ENCODE measurements at places on chromosomes 5 and 9.

GRCh38 chr9:69261636-69262035 lies 63.4 kb upstream of the ENTREP1 start:
- DNase-seq, result no peak

DNA sequence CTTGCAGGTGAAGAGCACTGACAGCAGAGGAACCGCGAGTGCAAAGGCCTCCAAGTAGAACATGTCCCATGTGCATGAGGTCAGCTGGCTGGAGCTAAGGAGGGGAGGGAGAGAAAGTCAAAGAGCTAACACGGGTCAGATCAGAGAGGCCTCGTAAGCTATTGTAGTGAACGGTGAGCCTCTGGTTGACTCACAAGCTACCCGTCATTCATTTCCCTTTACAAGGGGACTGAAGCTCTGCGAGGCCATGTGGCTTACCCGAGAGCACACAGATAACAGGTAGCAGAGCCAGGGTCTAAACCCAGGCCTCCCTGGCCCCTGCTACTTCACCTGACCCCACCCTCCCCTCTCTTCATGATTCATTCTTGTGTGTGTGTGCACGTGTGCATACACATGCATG lies 152.7 kb upstream of the ADRA1B start:
- DNase-seq, result no peak

- DNase-seq, result peak; percentile 42
Observed at GRCh38 chr9:5651246-5651645, 22.3 kb downstream of the RIC1 start.

DNA sequence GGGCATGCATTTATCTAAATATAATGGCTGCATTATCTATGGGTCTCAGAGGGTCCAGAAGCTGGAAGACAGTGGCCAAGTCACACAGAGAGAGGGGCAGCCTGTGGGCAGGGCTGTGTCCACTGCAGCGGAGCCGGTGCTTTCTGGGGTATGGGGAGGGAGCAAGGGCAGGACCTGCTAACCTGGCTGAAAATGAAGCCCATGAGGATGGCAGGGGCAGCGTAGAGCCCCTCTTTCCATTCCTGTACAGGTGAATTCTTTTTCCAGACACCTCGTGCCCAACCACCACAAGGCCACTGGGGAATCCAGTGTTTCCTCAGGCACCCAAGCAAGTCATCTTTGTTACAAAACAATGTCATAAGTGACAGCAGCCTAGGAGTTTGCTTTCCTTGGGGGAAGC lies 305.9 kb upstream of the IRX4 start:
- no peak for DNase-seq

DNA sequence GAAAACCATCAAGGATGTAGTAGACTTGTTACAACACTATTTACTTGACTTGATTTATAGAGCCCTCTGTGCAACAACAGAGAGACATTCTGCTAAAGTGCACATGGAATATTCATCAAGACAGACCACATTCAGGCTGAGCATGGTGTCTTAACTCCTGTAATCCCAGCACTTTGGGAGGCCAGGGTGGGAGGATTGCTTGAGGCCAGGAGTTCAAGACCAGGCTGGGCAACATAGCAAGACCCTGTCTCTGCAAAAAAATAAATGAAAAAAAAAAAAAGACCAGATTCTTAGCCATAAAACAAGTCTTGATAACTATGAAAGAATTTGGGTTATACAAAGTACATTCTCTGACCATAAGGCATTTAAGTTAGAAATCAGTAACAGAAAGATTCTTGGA lies 25.3 kb downstream of the DENND4C start:
- no peak for DNase-seq

DNA sequence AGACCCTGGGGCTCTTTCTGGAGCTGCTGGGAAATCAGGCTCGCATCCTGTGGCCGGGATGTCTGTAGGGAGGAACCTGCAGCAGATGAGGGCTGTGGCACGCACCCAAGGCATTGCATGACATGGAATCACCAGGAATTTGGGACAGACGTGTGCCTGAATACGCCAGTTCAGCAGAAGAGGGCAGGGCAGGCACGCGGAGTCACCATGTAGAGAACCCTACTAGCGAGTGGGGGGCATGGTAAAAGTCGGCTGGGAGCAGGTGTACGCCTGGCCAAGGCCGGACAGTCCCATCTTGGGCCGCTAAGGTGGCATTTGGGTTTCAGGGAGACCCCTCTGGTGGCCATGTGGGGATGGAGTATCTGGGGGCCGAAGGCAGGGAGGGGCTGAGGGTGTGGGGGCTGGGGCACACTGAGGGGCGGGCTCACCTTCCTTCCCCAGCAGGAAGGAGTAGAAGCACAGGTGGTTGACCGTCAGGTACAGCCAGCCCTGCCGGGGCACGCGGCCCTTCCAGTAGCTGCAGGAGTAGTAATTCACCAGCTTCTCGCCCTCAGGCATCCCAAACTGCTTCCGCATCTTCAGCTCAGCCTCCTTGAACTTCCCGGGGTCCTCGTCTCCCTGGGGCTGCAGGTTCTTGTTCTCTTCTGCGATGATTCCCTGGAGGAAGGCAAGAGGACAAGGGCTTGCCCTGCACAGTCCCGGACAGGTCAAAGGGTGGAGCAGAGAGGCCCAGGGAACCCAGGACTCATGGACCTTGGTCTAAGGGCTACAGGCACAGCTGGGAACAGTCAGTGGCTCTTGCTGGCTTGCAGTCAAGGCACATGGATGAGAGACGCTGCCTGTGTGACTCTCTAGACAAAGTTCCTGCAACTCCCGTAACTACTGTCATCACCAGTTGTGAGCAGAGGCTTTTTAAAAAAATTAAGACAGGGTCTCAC lies 13.5 kb downstream of the TBC1D9B start:
- DNase-seq, result no peak

- DNase-seq, result no peak
Observed at GRCh38 chr9:14066831-14067230, 247.1 kb downstream of the NFIB start.

DNA sequence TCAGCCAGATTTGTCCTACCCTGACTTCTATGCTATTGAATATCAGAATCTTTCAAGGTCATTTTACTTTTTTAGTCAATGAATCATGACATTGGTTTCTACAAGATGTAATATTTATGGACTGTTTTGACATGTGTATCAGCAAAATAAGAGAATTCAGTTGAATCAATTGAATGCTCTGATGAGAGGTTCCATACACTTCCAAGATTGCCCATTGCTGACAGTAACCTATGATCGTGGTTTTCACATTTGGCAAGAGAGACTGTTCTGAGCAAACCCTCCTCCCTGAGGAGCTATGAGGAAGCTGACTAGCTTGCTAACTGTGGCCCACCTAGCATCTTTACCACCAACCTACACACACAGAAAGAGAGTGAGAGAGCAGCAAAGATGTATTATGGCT lies 56.7 kb upstream of the FST start:
- DNase-seq, result peak; percentile 90

DNA sequence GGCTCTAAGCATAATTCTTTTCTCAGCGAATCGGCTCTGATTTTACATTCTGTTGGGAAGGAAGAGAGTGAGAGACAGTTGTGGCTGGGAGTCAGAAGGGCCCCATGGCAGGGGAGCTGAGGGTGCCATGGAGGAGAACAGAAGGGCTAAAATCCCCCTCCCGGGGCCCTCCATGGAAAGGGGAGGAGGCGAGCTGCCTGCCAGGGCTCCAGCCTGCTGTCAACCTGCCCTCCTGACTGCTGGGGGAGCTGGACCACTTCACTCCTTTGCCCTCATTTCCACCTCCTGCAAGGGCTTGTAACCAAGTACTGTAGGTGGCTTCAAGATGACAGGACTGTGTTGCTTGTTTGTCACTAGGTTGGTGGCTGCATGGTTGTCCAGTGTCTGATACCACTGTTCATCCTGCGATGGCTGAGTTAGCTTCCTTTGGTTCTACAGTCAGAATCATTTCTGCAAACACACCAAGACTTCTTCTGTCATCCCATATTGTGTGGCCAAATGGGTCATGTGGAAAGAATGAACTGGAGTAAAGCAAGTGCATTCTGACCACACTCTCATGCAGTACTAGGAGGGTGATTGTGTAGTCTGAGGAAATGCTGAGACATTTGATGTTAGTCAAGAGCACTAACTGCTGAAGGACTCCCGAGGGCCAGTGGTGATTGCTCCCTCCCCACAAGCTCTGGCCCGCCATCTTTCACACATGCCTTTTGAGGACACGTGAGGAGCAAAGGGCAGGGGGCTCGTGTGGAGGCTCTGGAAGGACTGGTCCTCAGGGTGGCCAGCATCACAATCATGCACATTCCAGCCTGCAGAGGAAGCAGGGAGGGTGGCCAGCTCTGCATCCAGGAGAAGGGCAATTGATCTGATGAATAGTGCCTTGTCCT lies 307.2 kb downstream of the GADD45G start:
- DNase-seq, result peak; percentile 46

GRCh38 chr5:30539004-30539634 lies 654.4 kb upstream of the CDH6 start:
- DNase-seq, result peak; percentile 25

DNA sequence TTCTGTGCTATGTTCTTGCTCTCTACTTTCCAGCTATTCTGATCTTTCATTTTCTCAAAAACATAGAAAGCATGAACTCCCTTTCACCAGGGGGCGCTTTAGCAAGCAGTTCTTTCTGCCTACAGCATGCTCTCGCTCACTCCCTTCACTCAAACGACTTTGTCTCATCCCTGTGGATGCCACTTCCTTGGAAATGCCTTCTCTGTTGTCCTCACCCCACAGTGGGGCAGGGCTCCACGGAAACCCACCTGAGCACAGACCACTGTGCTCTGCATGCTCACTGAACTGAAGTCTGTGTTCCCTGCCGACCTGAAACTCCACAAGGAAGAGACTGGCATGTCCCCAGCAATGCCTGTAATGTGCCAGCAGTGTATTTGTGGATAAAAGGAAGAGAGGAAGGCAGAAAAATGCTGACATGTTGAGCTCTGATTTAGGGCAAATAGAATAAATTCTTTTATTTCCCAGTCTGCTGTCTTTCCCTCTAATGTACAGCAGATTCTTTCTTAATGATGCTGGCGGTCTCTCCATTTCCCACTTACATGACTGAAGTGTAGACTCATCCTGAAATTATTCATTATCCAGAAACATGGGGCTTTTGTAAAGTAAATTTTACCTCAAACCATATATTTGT lies 4.9 kb upstream of the ROR2 start:
- peak; percentile 94 for DNase-seq

DNA sequence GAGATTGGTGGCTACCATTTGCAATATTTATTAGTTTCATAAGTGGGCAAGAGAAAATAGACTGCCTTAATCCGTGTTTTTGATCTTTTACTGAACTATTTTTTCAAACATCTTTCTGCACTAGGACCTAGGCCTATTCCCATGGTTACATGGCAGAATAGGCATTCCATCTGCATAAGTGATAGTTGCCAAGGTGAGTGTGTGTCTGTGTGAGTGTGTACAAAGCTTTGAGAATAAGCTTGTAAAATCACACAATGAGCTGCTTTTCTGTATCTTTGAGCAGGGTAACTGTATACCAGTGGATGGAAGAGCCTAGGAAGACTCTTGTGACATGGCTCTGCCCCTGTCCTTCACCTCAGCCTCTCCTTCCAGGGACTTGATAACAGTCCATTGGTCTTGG lies 92.7 kb downstream of the SGCD start:
- DNase-seq, result no peak

- no peak for DNase-seq
Observed at GRCh38 chr5:139293202-139293506, 386 bp upstream of the MATR3 start.

DNA sequence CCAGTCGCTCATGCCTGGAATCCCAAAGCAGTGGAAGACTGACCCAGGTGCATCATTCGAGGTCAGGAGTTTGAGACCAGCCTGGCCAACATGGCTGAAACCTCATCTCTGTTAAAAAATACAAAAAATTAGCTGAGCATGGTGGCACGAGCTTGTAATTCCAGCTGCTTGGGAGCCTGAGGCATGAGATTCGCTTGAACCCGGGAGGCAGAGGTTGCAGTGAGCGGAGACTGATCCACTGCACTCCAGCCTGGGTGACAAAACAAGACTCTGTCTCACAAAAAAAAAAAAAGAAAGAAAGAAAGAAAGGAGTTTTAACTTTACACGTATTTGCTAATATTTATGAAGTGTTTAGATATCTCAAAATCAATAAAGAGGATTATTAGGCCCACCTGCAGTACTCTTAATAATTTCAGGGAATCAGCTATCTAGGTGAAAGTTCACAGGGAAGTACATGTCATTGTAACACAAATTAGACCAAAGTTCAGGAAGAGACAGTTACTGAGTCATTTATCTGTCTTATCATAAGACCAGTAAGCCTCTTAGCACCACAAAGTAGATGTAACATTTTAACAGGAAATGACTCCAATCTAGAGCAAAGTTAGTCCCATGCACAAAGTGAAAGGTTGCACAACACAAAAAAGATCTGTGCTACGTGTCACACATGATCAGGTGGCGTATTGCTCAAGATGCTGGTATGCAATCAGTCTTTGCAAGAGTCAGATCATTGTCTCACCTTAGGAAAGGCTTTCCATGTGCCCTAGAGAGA lies 34.1 kb upstream of the PLIN2 start:
- DNase-seq, result peak; percentile 94

GRCh38 chr9:95067897-95068296 lies 249.6 kb downstream of the FANCC start:
- no peak for DNase-seq

DNA sequence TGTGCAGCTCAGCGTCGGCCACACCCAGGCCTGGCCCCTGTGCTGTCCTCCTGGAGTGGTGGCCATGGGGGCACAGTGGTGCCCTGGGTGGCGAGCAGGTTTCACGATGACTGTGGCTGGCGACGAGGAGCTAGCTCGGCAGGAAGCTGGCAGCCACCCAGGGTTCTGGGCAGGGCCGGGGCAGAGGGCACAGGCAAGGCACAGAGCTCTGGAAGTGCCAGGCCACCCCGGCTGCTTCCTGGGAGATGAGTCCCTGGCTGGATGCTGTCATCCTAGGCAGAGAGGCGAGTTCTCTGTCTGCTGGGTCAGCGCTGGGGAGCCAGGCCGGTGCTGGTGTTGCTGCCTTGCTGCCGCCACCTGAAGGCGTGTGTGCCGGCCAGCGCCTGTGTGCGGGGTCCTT lies 51.7 kb downstream of the RXRA start:
- no peak for DNase-seq

- DNase-seq, result peak; percentile 70
Observed at GRCh38 chr9:24479361-24480059, 66.2 kb downstream of the IZUMO3 start.

- DNase-seq, result no peak
Observed at GRCh38 chr9:36866840-36867239, 167.2 kb downstream of the PAX5 start.
